ENCODE measurements at places on chromosomes 3 and 15. TPM values are rescaled to one million over a fixed set of nuclear protein-coding genes. Genes with fewer than 3 reads are reported as not detected.
A peak's percentile ranks its signal among the peaks of the same experiment; 100 is the strongest.

The SPPL2A gene
- 146 TPM for total RNA-seq

The LRRIQ4 gene
- not detected for total RNA-seq

The TM4SF4 gene
- 0.52 TPM for total RNA-seq

The MUC13 gene
- total RNA-seq, result 0.22 TPM

DNA sequence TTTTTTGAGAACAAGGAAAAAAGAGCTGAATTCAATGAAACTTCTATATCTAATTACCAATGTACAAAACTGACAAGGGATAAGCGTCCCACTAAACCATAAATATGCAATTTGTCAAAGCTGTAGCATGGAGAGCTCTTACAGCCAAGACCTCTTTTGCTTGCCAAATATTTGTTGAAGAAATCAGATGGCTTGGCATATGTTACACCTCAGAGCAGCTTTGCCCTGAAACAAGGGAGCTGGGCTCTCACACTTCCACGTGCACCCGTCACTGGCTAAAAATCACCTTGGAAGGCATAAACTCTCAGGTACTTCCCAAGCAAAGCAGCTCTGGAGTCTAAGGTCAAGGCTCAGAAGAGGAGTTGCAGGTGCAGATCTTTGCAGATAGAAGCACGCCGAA is 324.7 kb upstream of the SLCO3A1 start:
- H3K27ac ChIP-seq, result no peak overlapping the region
- peaks cover 6% of the 10 kb centered on the region for H3K27me3 ChIP-seq
- no peak for DNase-seq
- H3K4me1 ChIP-seq, result no peaks in the 10 kb centered on the region

GRCh38 chr3:161413127-161413854 is 42.0 kb upstream of the SPTSSB start:
- no peak overlapping the region for H3K27ac ChIP-seq
- no peaks in the 10 kb centered on the region for H3K27me3 ChIP-seq
- DNase-seq, result no peak
- H3K36me3 ChIP-seq, result no peaks in the 10 kb centered on the region

- H3K4me1 ChIP-seq, result no peaks in the 10 kb centered on the region
- no peaks in the 10 kb centered on the region for H3K36me3 ChIP-seq
- no peak overlapping the region for H3K27ac ChIP-seq
- peaks cover 5% of the 10 kb centered on the region for H3K27me3 ChIP-seq
Observed at GRCh38 chr3:150850191-150850590, 55.0 kb downstream of the MINDY4B start.

- peaks cover 2% of the 10 kb centered on the region for H3K27me3 ChIP-seq
- peak; percentile 93 for DNase-seq
- H3K4me1 ChIP-seq, result peaks cover 34% of the 10 kb centered on the region
- H3K4me3 ChIP-seq, result no peak overlapping the region
- peaks cover 21% of the 10 kb centered on the region for H3K36me3 ChIP-seq
Observed at GRCh38 chr3:122533931-122534334, 19.2 kb upstream of the KPNA1 start.

GRCh38 chr3:130465521-130465920 is 51.5 kb upstream of the COL6A6 start:
- DNase-seq, result no peak
- no peaks in the 10 kb centered on the region for H3K4me1 ChIP-seq
- no peaks in the 10 kb centered on the region for H3K27me3 ChIP-seq
- H3K36me3 ChIP-seq, result no peaks in the 10 kb centered on the region

- H3K4me1 ChIP-seq, result peaks cover 39% of the 10 kb centered on the region
- peaks cover 2% of the 10 kb centered on the region for H3K27me3 ChIP-seq
- H3K27ac ChIP-seq, result no peak overlapping the region
Observed at GRCh38 chr3:108410531-108410984, 99.8 kb downstream of the MYH15 start.

- peak overlapping the region; percentile 68 for H3K27ac ChIP-seq
- DNase-seq, result peak; percentile 82
- peaks cover 51% of the 10 kb centered on the region for H3K36me3 ChIP-seq
Observed at GRCh38 chr3:8954938-8955763, 8.1 kb downstream of the RAD18 start.

GRCh38 chr15:62109982-62110851 is 43.4 kb downstream of the C2CD4A start:
- no peaks in the 10 kb centered on the region for H3K36me3 ChIP-seq
- peaks cover 40% of the 10 kb centered on the region for H3K4me1 ChIP-seq
- peak; percentile 68 for DNase-seq
- H3K27ac ChIP-seq, result peak overlapping the region; percentile 80
- no peak overlapping the region for H3K4me3 ChIP-seq

DNA sequence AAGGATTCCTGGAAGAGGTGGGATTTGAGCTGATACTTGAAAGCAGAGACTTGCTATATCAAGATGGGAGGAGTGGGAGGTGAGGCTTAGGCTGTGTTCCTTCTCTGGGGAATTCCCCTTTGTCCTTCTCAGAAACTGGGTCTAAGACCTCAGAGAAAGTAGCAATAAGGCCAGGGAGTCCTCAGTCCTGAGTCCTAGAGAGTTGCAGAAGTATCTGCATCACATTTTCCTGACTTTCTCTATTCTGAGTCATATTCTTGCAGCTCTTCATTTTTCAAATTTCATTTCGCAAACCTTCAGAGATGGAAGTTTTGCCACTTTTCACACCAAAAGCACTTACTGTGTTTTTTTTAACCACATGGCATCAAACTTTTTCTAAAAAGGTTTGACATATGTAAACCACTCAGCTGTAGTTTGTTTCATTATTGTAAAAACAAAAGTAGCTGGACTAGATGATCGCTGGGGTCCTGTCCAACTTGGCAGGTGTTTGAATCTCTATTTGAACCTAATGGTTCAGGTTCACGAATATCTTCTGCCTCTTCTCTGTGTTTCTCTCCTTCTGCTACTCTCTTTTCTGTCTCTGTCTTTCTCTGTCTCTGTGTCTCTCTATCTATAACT is 21.3 kb downstream of the COLQ start:
- no peak for DNase-seq
- H3K4me3 ChIP-seq, result no peak overlapping the region
- peaks cover 29% of the 10 kb centered on the region for H3K27me3 ChIP-seq
- no peak overlapping the region for H3K27ac ChIP-seq
- no peaks in the 10 kb centered on the region for H3K36me3 ChIP-seq

DNA sequence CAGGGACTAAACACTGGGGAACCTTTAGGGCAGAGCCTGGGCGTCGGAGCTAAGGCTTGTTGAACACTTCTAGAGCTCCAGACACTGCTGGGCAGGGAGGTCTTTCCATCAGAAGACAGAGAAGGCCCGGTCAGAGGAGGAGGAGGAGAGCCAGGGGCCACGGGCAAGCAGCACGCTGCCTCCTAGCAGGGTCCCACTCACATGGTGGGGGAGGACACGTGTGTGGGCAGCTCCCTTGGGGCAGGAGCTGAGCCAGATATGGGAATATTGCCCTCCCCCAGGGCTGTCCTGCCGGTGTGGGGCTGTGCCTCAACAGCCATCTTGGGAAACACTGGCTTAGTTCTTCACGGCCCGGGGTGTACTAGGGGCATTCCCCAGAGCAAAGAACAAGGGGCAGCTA is 89.6 kb upstream of the TLE3 start:
- peaks cover 10% of the 10 kb centered on the region for H3K36me3 ChIP-seq
- no peak overlapping the region for H3K27ac ChIP-seq
- no peak for DNase-seq
- H3K4me3 ChIP-seq, result no peak overlapping the region
- peaks cover 45% of the 10 kb centered on the region for H3K27me3 ChIP-seq

GRCh38 chr15:52326756-52327155 is 31.2 kb upstream of the MYO5C start:
- H3K4me1 ChIP-seq, result peaks cover 23% of the 10 kb centered on the region
- DNase-seq, result peak; percentile 53
- 0 out of 2 replicates have a peak, but pooled peaks cover 6% of the 10 kb centered on the region for H3K36me3 ChIP-seq
- H3K27ac ChIP-seq, result peak overlapping the region; percentile 22

DNA sequence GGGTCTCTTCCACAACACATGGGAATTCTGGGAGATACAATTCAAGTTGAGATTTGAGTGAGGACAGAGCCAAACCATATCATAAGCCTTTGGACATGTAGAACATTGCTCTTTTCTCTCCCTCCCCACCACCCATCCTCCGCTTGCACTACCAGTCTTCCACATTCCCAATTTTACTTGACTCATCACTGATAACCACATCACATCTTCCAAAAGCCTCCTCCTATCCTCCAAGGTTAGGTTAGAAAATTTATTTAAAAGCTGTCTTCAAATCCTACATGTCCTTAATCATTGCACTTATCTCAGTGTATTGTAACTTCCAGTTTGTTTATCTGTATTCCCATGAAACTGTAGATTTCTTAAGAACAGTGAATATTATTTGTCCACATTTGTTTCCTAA is 10.4 kb downstream of the ZBED2 start:
- peaks cover 28% of the 10 kb centered on the region for H3K36me3 ChIP-seq
- peak overlapping the region; percentile 18 for H3K4me3 ChIP-seq
- H3K4me1 ChIP-seq, result peaks cover 88% of the 10 kb centered on the region
- no peaks in the 10 kb centered on the region for H3K27me3 ChIP-seq
- no peak for DNase-seq
- no peak overlapping the region for H3K27ac ChIP-seq

DNA sequence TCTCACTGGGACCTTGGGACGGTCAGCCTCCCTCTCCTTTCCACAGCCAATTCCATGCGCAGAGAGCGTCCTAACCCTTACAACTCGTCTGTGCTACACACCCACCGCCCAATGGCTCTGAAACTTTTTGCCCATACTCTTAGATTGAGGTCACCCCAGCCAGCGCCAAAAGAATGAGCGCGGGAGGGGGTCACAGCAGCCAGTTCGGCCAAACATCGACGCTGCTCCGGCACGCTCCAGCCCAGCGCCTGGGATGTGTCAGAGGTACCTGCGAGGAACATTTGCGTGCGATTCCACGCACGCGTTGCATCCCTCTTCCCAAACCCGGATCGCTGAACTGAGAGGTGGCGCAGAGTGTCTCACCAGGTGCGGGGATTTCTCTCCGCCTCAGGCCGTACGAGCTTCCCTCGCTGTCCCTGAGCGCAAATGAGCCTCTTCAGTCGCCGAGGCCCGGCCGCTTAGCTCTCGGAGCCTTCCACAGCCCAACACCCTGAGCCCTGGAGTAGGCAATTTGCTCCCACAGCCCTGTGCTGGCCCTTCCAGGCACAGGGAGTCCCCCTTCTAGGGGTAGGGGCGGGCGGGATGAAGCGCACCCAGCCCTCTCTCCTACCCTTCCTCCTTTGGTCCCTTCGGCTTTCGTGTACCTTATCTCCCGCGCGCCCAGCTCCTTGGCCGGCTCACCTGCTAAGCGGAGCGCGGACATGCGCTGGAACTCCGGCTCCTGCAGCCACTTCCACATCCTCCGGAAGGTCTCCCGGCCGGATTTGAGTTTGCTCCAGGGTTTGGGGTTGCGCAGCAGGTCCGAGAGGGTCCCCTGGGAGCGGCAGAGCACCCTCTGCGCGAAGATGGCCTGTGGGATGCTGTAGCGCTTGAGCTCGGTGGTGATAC is 1.8 kb downstream of the ONECUT1 start:
- H3K4me3 ChIP-seq, result no peak overlapping the region
- no peak overlapping the region for H3K27ac ChIP-seq
- no peaks in the 10 kb centered on the region for H3K36me3 ChIP-seq
- H3K27me3 ChIP-seq, result peaks cover 71% of the 10 kb centered on the region
- H3K4me1 ChIP-seq, result no peaks in the 10 kb centered on the region

GRCh38 chr3:53083521-53083920 is 37.6 kb upstream of the SFMBT1 start:
- peaks cover 14% of the 10 kb centered on the region for H3K4me1 ChIP-seq
- H3K36me3 ChIP-seq, result no peaks in the 10 kb centered on the region
- peak; percentile 72 for DNase-seq
- peak overlapping the region; percentile 32 for H3K4me3 ChIP-seq

DNA sequence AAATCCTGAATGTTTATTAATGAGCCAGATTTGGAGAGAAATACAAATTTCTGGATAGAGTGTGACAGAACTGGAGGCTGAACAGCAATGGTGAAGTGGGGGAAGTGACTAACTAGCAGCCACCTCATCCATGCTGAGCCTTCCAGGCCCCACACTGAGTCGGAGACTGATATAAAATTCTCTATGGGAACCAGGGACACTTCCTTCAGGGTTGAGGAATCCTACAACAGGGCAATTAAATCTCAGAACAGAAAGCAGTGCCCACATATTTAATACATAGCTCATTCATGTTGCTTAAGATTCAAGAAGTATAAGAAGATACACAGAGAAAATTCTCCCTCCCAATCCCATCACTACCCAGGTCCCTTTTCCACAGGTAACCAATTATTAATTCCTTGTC is 49.3 kb downstream of the HACD2 start:
- peak; percentile 87 for DNase-seq
- peaks cover 1% of the 10 kb centered on the region for H3K27me3 ChIP-seq
- peak overlapping the region; percentile 70 for H3K27ac ChIP-seq
- H3K4me3 ChIP-seq, result no peak overlapping the region

GRCh38 chr3:81261996-81262395 is 499.4 kb downstream of the GBE1 start:
- no peak for DNase-seq
- H3K36me3 ChIP-seq, result no peaks in the 10 kb centered on the region
- no peak overlapping the region for H3K4me3 ChIP-seq
- no peaks in the 10 kb centered on the region for H3K4me1 ChIP-seq
- no peak overlapping the region for H3K27ac ChIP-seq
- peaks cover 2% of the 10 kb centered on the region for H3K27me3 ChIP-seq

GRCh38 chr3:57793737-57794187 is 37.7 kb downstream of the SLMAP start:
- peak; percentile 5 for DNase-seq
- peaks cover 46% of the 10 kb centered on the region for H3K4me1 ChIP-seq
- no peaks in the 10 kb centered on the region for H3K36me3 ChIP-seq
- H3K4me3 ChIP-seq, result peak overlapping the region; percentile 56
- peaks cover 2% of the 10 kb centered on the region for H3K27me3 ChIP-seq

GRCh38 chr15:71691081-71691457 is 119.3 kb upstream of the NR2E3 start:
- H3K36me3 ChIP-seq, result peaks cover 22% of the 10 kb centered on the region
- H3K4me1 ChIP-seq, result peaks cover 71% of the 10 kb centered on the region
- H3K27ac ChIP-seq, result peak overlapping the region; percentile 90
- no peak for DNase-seq
- no peaks in the 10 kb centered on the region for H3K27me3 ChIP-seq

DNA sequence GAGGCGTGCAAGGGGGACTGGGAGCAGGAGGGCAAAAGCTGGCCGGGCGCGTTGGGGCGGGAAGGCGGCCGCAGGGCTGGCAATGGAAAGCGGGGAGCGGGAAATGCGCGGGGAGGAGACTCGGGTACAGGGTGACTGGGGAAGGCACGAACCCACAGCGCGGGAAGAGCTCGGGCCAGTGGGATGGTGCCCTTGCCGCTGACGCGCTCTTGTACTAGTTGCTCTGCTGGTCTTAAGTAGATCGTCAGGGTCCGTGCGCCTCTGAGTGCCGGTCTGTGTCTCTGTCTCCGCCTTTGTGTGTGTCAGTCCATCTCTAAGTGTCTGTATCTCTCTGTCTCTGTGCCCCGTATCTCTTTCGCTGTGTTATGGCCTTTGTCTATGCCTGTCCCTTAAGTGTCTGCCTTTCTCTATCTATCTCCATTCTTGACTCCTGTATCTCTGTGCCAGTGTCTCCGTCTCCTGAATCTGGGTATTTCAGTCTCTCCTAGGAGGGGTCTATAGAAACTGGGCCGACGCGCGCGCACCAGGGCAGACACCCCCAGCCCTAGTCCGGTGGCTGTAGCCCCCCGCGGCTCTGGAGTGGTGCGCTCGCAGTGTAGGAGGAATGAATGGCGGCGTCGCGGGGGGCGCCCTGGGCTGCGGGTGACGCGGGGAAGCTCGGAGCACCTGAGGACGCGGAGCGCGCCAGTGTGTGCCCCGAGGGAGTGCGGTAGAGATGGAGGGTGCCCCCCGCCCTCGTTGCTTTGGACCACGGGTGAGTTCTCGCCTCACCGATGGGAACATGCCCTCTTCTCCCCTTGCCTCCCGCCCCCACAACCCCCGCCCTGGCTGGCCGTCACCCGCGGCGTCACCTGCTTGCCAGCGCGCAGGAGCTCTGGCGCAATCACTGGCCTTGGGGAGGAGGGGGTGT is 756 bp upstream of the CAMK2N2 start:
- DNase-seq, result no peak
- peak overlapping the region; percentile 87 for H3K4me3 ChIP-seq
- H3K27ac ChIP-seq, result no peak overlapping the region
- H3K36me3 ChIP-seq, result no peaks in the 10 kb centered on the region
- peaks cover 24% of the 10 kb centered on the region for H3K27me3 ChIP-seq
